ENCODE measurements at places on chromosomes 5 and 9.

GRCh38 chr5:34698754-34699153 is 42.6 kb downstream of the RAI14 start:
- DNase-seq: no peak

- peak; percentile 57 for DNase-seq
Measured at GRCh38 chr9:110922145-110922544, 116.1 kb downstream of the LPAR1 start.

DNA sequence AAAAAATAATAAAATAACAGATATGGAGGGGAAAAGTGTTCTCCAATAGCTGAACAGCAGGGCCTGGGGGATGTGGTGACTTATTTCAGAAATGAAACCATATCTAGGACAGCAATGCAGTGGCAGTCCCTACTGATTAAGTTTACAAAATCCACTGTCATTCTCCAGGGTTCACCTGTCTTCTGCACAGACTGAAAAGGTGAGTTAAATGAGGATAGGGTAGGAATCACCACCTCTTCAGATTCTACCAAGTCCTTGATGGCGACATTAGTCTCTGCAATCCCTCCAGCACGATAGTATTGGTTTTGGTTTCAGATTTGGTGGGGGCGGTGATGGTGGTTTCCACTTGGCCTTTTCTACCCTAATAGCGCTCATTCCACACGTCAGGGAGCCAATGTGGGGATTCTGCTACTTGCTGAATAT is 32.3 kb upstream of the NPM1 start:
- no peak for DNase-seq

DNA sequence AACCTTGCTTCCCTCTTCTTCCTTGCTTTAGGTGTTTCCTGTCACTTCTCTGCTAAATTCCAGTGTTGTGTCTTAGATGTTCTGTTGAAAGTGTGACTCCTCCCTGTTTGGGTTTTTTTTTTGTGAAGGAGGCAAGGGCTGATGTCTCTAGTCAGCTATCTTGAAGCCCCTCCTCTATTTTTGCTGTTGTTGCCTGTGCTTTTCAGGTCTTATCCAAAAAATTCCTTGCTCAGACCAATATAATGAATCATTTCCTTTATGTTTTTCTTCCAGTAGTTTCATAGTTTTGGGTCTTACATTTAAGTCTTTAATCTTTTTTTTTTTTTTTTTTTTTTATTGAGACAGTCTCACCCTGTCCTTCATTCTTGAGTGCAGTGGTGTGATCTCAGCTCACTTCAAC is 22.3 kb downstream of the RIC1 start:
- DNase-seq: no peak

DNA sequence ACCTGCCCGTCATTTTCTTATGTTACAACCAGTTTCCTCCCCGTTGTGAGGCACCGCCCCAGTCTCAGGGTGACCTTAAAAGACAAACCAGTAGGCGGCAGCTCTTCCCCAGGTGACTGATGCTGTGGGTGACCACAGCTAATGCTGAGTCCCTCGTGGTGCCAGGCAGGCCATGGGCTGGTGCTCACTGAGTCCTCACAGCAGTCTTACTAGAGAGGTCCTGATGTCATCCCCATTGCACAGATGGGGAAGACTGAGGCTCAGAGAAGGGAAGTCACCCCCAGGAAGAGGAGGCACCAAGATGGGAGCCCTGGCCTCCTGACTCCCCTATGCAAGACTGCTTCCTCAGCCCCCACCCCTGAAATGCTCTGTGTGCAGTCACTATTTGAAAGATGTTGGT is 978 bp downstream of the CFAP157 start:
- no peak for DNase-seq

DNA sequence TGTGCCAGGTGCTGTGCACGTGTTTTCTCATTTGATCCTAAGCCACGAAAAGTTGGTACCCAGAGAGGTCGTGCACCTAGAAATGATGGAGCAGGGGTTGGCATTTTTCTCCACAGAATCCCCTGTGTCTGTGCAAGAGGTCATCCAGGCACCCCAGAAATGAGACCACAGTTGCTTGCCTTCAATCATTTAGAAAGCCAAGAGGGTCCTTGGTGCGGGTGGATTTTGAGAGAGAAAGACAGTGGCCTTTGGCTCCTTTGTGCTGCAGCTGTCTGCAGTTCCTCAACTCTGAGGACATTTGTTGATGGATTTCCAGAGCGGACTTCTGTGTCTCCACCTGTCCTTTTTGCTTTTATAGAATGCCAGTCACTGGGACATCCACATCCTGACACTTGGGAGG is 33.8 kb upstream of the SPRY4 start:
- no peak for DNase-seq

DNA sequence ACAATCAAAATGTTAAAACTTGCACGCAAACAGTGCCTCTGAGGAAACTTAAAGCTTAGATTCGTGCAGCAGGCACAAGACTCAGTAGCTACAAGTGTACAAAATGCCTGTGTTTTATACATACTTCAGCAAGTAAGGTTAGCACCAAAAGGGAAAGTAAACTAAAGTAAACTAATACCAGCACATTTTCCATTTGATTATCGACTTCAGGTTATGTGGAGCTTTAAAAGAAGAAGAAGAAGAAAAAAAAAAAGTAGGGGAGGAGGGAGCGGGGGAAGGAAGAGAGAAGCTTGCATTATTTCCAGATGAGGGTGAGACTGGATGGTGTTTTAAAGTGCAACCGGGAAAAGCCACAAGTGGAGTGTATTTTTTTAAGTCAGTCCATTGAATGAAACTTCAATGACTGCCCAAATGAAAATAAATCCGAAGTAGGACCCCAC is 596 bp upstream of the ADAMTS6 start:
- DNase-seq: peak; percentile 60

GRCh38 chr5:155530046-155530445 is 516.5 kb downstream of the KIF4B start:
- DNase-seq: peak; percentile 5

- DNase-seq: no peak
Measured at GRCh38 chr9:2645569-2645968, 24.0 kb downstream of the VLDLR start.

GRCh38 chr5:156128026-156128425 is 198.9 kb upstream of the SGCD start:
- DNase-seq: no peak

DNA sequence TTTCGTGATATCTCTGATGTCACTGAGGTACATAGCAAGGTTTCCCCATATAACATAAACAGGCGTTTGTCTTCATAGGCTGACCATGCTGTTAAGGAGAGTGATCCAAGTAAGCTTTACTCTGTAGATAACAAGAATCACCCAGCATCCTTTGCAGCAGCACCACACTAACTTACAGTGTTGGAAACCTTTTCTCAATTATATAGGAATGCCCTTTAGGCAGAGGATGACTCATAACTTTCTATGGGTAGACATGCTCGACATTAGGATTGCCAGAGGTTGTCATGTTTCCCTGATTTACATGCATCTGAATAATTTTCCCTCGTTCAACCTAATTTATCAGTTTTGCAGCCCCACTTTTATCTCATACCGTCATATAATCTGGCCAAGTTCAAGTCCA is 870.0 kb upstream of the CDH9 start:
- DNase-seq: no peak

GRCh38 chr5:7805379-7805778 is 45.6 kb downstream of the CFAP90 start:
- DNase-seq: no peak

- DNase-seq: no peak
Measured at GRCh38 chr5:88049156-88049555, 219.5 kb downstream of the TMEM161B start.

DNA sequence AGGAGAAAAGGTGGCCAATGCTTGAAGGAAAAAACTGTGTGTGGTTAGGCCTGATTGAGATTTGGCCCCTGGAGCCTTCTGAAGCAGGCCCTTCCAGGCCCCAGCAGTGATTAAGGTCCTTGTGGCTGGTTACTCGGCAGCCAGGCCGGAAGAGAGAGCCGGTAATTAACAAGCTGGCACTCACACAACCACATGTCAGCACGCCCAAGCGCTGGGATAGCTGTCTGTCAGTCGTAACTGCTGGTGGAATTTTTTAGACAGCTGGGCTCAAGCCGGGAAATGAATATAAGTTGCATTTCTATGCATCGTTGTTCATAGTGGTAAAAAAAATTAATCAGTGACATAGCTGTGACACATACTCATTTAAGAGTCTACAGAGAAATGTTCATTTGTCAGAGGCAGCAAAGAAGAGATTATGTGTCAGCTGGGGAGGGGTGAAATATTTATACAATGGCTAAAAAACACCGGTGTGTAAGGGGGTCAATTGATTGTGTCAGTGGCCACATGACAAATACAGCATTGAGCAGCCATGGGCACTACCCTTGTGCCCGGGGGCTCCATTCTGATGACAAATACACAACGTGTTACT is 13.7 kb upstream of the ARAP3 start:
- peak; percentile 28 for DNase-seq

GRCh38 chr9:101437806-101438232 is 2.2 kb upstream of the ALDOB start:
- peak; percentile 11 for DNase-seq

DNA sequence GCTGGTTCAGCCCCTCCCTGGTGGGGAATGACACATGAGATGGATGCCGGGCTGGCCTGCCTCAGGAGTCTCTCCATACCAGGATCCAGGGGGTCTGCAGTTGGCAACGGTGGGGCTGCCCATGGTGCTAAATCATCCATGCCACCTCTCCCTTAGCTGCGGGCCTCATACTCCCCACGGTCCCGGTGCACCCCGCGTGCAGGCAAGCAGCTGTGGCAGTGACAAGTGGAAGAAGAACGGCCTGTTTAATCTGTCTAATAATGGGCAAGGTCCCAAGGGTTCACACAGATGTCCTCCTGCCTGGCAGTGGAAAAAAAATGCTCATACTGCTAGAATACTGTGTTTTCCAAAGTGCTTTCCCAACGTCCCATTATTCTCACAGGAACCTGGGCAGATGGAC is 196.9 kb upstream of the PANK3 start:
- DNase-seq: no peak

DNA sequence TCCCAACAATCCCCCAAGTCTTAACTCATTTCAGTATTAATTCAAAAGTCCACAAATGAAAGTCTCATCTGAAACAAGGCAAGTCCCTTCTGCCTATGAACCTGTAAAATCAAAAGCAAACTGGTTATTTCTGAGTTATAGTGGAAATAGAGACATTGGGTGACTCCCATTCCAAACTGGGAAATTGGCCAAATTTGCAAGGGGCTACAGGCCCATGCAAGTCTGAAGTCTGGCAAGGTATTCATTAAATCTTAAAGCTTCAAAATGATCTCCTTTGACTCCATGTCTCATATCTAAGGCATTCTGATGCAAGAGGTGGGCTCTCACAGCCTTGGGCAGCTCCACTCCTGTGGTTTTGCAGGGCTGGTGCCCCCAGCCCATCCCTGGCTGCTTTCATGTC is 167.9 kb downstream of the HTR1A start:
- no peak for DNase-seq

DNA sequence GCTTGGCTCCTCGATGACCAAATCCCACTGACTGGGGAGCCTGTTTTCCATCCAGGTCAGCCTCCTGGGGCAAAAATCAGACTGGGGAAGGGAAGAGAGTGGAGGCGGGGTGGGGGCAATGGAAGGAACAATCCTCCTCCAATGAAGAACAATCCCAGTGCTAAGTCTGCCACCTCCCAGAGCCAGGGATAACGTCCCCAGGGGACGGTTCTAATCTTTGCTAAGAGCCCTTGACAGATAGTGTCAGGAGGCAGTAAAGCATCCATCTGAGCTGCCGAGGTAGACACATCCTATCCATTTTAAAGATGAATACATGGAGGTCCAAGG is 298.5 kb upstream of the MSX2 start:
- no peak for DNase-seq

- peak; percentile 29 for DNase-seq
Measured at GRCh38 chr9:13281356-13282016, 2.0 kb upstream of the MPDZ start.

- DNase-seq: no peak
Measured at GRCh38 chr5:67286006-67286405, 89.4 kb upstream of the CD180 start.

DNA sequence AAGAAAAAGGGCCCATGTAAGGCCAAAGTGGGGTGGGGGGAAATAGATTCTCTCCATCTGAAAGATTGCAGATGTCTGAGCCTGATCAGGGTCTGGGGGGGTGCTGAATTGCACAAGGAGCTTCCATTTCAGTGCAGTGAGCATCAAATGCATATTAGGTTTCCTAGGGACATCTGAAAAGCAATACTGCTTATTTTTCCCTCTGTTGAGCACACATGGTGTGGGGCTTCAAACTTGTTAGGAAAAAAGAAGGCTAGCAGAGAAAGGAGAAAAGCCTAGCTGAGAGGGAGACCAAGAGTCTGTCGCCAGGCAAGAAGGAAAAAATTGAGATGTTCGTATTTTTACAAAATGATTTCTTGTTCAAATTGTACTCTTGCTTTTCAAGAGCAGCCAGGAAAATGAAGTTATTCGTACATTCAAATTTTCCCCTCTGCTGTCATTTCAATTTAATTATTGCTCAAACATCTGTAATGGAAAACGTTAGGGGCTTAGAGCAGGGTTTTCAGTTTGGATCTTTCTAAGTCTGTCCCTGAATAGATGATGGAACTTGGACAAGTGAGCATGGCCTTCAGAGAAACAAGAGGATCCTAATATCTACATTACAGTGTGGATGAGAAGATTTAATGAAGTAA is 191.9 kb upstream of the GAS1 start:
- no peak for DNase-seq

DNA sequence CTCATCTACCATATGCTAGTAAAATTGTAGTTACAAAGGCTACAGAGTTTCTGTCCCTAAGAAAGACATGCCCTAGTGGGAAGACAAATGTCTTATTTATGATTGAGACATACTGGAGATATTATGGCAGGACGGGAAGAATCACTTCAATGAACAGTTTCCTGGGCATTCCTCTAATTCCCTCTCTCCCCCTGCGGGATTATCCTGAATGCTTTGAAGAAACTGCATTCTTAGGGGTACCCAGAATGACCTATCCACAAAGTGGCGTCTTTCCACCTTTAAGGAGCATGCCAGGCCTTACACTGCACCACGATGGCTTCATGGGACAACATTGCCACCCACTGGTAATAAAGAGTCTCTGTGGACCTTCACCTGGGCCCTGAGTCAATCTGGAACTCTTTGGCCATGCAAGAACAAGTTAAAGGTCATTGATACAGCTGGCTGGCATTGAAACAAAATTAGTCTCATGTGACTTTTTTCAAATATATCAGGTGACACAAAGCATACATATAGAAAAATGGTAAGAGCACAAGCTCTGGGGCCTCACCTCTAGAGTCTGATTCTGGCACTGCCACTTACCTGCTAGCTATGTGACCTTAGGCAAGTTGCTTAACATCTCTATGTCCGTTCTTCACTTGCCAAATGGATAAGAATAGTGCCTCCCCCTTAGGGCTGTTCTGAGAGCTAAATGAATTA is 32.0 kb downstream of the ANKRD55 start:
- DNase-seq: peak; percentile 75

- DNase-seq: no peak
Measured at GRCh38 chr9:136668983-136669790, 6.5 kb downstream of the EGFL7 start.
